ENCODE measurements at places on chromosomes 13 and 19.

DNA sequence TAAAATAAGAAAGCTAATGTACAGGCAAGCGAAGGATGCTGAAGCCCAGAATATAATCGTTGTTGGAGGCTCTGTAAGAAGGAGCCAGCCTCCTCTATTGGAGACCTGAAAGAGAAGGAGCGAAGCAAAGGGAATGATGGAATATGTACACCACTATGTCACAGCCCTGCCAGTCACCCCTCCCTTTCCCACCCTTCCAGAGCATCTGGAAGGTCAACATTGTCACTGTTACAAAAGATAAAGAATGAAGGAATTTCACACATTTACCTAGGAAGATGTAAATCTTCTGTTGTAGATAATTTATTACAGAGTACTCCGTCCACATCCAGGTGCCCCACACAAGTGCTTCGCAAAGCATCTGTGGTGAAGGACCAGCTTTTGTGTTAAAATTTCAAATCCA, 39.7 kb upstream of the SACS start:
- no peak overlapping the region for H3K4me3 ChIP-seq
- H3K27ac ChIP-seq = no peak overlapping the region
- H3K36me3 ChIP-seq = no peaks in the 10 kb centered on the region
- H3K4me1 ChIP-seq = peaks cover 13% of the 10 kb centered on the region
- no peaks in the 10 kb centered on the region for H3K27me3 ChIP-seq
- no peak for DNase-seq

GRCh38 chr19:18967358-18968146, 26.5 kb upstream of the HOMER3 start:
- H3K36me3 ChIP-seq = no peaks in the 10 kb centered on the region
- no peak overlapping the region for H3K4me3 ChIP-seq
- peaks cover 28% of the 10 kb centered on the region for H3K4me1 ChIP-seq
- H3K27me3 ChIP-seq = no peaks in the 10 kb centered on the region
- peak overlapping the region; percentile 82 for H3K27ac ChIP-seq

GRCh38 chr13:28751175-28751960, 32.6 kb upstream of the SLC46A3 start:
- no peaks in the 10 kb centered on the region for H3K36me3 ChIP-seq
- H3K27ac ChIP-seq = no peak overlapping the region
- no peak for DNase-seq
- no peaks in the 10 kb centered on the region for H3K4me1 ChIP-seq
- H3K27me3 ChIP-seq = no peaks in the 10 kb centered on the region

DNA sequence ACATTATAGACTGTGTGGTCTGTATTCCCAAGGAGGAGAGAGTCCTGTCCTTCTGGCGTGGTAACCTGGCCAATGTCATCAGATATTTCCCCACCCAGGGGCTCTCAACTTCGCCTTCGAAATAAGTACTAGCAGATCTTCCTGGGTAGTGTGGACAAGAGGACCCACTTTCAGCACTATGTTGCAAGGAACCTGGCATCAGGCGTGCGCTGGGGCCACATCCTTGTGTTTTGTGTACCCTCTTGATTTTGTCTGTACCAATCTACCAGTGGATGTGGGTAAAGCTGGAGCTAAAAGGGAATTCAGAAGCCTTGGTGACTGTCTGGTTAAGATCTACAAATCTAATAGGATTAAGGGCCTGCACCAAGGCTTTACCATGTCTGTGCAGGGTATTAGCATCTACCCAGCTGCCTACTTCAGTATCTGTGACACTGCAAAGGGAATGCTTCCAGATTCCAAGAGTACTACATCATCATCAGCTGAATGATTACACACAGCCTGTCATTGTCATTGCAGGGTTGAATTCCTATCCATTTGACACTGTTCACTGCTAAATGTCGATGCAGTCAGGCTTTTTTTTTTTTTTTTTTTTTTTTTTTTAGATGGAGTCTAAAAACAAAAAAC, 148.0 kb downstream of the PRR20E start:
- no peaks in the 10 kb centered on the region for H3K27me3 ChIP-seq
- DNase-seq = no peak
- H3K4me3 ChIP-seq = no peak overlapping the region
- H3K36me3 ChIP-seq = no peaks in the 10 kb centered on the region
- no peaks in the 10 kb centered on the region for H3K4me1 ChIP-seq

All from esophagus squamous epithelium (tissue), 5 donors.